Muscle of back (tissue), 13 donors: ENCODE measurements at places on chromosomes 3 and 15.

GRCh38 chr15:31561156-31561555, 234.5 kb downstream of the KLF13 start:
- DNase-seq: no peak

DNA sequence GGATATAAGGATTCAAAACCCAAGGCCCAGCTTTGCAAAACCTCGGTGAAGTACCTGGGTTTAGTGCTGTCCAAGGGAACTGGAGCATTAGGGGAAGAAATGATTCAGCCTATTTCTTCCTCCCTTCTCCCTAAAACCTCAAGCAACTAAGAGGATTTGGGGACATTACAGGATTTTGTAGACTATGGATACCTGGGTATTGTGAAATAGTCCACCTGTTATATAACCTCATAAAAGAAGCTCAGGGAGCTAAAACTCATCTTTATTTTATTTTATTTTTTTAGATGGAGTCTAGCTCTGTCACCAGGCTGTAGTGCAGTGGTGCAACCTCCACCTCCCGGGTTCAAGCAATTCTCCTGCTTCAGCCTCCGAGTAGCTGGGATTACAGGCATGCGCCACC, 8.7 kb upstream of the SMCO1 start:
- no peak for DNase-seq

- no peak for DNase-seq
Measured at GRCh38 chr3:14208977-14209394, 30.4 kb downstream of the LSM3 start.

- no peak for DNase-seq
Measured at GRCh38 chr3:183962807-183963206, 54.9 kb downstream of the ABCC5 start.

- no peak for DNase-seq
Measured at GRCh38 chr3:114214542-114215341, 22.6 kb downstream of the ZNF80 start.

DNA sequence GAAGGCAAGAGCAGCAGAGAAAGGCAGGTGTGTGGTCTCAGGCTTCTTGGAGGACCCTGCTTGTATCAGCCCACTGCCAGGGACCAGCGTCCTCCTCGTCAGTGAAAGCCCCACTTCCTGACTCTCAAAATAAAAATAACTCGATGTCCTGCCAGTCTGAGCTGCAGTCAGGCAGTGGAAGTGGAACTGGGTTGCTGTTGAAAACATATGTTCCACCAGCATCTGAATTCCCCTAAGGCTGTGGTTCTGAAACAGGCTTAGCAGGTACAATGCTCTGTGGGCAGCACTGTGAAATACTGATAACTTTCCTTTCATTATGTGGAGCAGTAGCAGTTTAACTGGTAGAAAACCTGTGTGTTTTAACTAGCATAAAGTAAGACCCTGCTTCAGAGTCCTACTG, 121.6 kb upstream of the EIF1B start:
- no peak for DNase-seq

- DNase-seq: no peak
Measured at GRCh38 chr15:77715051-77715450, 82.3 kb upstream of the LINGO1 start.

- DNase-seq: no peak
Measured at GRCh38 chr3:188468196-188468595, 314.2 kb downstream of the LPP start.

DNA sequence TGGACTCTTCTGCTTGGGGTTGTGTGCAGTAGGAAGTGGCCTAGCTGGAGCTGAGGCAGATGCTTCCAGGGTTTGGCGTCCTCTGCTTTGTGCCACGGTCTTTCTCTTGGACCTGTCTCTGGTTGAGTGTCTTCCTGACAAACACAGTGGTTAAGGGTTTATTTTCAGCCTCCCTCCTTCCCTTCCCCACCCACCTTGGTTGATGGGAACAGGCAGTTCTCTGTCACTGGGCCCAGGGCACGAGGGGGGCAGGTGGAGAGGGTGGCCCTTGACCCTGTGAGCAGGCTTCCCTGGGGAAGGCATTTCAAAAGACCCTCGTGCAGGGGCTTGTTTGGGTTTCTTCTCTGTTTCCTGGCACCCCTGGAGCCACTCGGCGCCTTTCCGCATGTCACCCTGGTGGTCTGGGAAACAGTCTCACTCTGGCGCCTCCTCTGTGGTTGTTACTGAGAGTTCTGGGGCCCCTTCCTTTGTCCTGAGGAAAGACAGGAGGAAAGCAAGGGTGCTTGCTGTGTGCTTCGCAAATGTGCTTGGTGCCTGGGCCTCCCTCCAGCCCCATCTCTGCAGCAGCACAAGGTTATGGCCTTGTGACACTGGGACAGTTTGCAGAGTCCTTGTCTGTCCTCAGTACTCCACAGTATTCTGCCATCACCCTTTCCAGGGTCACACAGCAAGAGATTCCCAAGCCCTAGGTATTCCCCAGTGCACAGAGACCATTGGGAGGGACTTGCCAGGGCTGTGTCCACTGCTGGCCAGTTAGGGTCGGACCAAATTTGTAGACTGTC, 10.3 kb upstream of the STAB1 start:
- no peak for DNase-seq

DNA sequence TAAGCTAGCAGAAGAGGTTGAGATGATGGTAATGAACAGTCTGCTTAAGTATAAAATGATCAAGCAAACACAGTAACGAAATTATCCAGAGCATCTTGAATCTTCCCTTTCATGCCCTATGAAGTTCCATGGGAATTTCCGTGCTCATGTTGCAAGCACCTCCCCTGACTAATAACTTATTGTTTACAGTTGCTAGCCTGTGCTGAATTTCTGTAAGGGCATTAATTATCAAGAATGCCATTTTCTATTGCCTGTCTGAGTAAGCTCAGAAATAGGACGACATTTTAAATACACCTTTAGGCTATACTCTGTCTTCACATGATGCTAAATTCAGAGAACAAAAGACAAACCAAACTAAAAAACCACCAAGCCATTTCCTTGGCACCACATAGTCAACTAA, 257.5 kb upstream of the LRTM1 start:
- no peak for DNase-seq

GRCh38 chr15:78437107-78437761, 782 bp upstream of the IREB2 start:
- DNase-seq: no peak

- no peak for DNase-seq
Measured at GRCh38 chr3:129329858-129330257, 51.2 kb downstream of the HMCES start.

DNA sequence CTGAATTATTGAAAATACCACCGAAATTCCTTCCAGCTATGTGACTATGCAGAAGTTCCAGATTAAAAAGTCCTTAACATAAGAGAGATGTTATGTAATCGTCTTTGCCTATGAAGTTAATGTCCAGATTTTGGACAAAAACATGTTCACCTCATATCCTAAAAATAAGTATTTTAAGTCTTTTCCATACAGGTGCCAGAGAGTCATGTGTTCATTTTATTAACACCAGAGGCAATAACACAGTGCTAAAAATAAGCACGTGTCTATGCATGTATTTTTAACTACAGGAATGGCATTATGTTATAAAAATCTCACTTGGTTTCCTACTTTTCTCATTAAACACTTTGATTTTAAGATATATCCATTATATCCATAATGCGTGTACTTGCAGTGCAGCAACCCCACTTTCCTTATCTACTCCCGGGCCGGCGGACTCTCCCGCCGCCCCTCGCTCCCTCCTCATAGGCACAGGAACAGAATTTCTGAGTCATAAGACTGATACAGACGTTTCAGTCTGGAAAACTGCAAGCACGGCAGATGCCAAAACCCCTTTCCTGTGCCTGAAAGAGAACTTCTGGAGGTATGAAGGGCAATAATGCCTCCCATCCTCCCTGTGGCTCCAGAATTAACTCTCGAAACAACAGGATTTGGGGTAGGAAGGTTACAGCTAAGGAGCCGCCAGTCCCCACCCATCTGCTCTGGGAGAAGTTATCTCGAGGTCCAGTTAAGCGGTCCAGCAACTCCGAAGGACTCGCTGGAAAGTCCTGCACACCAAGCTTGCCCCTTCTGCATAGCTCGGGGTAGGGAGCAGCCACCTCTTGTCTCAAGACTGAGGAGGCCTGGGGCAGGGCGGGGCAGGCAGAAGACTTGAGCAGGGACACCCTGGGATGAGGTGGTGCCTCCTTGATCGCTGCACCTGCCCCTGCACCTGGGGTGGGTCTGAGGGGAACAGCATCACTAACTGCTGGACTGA, 22.3 kb upstream of the PSTPIP1 start:
- DNase-seq: no peak

DNA sequence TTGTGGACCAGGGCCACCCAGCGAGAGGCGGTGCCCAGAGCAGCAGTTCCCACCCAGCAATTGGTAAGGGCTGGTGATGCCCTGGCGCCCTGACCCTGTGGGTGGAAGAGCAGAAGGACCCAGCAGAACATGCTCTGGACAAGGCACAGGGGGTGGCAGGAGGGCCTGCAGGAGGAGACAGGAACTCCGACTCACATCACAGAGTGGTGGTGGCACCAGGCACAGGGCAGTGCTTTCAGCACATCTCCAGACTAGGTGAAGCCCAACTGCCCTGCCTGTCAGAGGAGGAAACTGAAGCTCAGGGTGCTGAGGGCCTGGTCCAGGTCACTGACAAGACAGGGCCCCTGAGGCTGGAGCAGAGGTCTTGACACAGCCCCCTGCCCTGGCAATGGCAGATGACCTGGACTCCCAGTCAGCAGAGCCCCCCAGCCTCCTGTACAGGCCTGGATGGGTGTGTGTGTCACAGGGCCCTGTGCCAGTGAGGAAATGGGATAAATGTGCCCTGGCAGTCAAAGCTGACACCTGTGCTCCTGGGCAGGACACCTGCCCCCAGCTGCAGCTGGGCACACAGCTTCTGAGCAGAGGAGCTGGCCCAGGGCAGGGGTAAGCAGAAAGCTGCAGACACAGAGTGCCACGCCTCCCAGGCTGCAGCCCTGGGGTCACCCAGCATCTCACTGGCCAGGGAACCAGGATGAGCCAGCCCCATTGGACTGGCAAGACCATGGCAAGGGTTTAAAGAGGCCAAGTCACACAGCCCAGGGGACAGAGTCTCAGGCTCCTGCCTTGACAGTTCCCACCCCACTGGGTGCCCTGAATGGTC, 11.4 kb downstream of the KLF15 start:
- DNase-seq: no peak
